Spleen (tissue), 13 donors: ENCODE measurements at places on chromosomes 1 and 21. TPM values are rescaled to one million over a fixed set of nuclear protein-coding genes. Genes with fewer than 3 reads are reported as not detected.

The TDRKH gene
- total RNA-seq = 14.1 TPM

The HECTD3 gene
- 37.2 TPM for total RNA-seq

The SYT6 gene
- not detected for total RNA-seq

The CHD1L gene
- total RNA-seq = 37.1 TPM

The TSACC gene
- not detected for total RNA-seq

The MSH4 gene
- total RNA-seq = 0.17 TPM

The IL19 gene
- total RNA-seq = not detected

The CD5L gene
- 512 TPM for total RNA-seq

The SPRR1A gene
- total RNA-seq = not detected

The KLF17 gene
- not detected for total RNA-seq

The S100A2 gene
- total RNA-seq = not detected

The SMCP gene
- not detected for total RNA-seq

The NR1I3 gene
- not detected for total RNA-seq

The ADSS2 gene
- total RNA-seq = 42.8 TPM

The IVL gene
- total RNA-seq = not detected

The CCDC30 gene
- 4.1 TPM for total RNA-seq

The AMY2A gene
- total RNA-seq = 1.2 TPM
